ENCODE measurements at places on chromosomes 12 and 14. TPM values are rescaled to one million over a fixed set of nuclear protein-coding genes. Genes with fewer than 3 reads are reported as not detected.

The AKAP5 gene
- 23.2 TPM for total RNA-seq

- H3K27ac ChIP-seq = no peak overlapping the region
- H3K4me1 ChIP-seq = no peaks in the 10 kb centered on the region
- no peaks in the 10 kb centered on the region for H3K27me3 ChIP-seq
These were observed 286.3 kb downstream of the BTG1 start for GRCh38 chr12:91859347-91859746.

DNA sequence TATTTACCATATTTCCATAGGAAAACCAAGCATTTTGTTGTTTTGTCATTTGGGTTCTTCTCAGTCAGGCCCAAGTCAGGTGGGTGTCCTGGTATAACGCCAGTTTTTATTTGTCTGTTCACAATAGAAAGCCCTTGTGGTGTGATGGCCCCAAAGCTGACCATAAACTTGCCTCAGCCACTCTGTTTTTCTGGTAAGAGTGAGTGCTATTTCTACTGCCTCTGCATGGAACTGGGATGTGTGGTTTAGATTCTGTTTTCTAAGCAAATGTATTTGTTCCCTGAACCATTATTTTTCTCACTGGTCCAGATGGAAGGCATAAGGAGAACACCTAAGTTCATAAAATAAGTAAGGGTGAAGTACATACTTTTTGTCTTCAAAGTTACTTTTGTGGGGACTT, 1.8 kb upstream of the SSPN start:
- H3K27ac ChIP-seq = no peak overlapping the region
- H3K4me1 ChIP-seq = peaks cover 5% of the 10 kb centered on the region
- H3K4me3 ChIP-seq = no peak overlapping the region
- no peaks in the 10 kb centered on the region for H3K36me3 ChIP-seq
- H3K27me3 ChIP-seq = peaks cover 80% of the 10 kb centered on the region

DNA sequence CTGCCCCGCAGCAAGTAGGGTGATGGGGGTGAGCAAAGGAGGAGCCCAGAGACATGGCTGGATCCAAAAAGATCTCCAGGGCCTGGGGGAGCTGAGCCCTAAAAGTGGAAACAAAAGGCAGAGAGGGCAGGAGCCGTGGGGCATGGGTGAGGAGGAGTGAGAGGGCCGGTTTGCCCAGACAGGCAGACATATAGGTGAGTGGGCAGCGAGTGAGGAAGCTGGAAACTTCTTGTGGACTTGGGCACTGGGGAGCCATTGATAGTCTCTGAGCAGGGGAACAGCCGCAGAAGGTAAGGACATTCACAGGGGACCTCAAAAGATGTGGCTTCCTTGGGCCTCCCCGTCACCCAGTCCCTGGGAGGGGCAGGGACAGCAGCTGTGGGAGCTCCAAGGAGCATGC, 16.8 kb upstream of the TMEM119 start:
- peaks cover 24% of the 10 kb centered on the region for H3K36me3 ChIP-seq
- no peaks in the 10 kb centered on the region for H3K27me3 ChIP-seq
- no peak for DNase-seq
- H3K4me3 ChIP-seq = no peak overlapping the region
- peaks cover 46% of the 10 kb centered on the region for H3K4me1 ChIP-seq

DNA sequence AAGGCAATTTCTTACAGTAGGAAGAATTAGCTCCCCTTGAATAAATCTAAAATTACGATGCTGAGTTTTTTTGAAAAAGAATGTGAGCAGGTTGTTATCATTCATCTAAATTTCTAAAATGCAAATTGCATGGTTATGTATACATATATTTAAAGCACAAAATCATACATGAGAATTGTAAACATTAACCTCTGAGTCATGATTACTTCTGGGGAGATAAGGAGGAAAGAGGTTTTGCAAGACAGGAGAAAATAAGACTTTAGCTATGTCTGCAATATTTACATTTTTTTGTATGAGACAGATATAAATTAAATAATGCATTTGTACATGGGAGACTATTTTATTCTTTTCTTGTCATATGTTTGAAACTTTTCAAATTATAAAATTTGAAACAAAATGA, 72.2 kb downstream of the TSPAN8 start:
- H3K4me3 ChIP-seq = no peak overlapping the region
- no peak overlapping the region for H3K27ac ChIP-seq
- no peaks in the 10 kb centered on the region for H3K4me1 ChIP-seq
- H3K27me3 ChIP-seq = no peaks in the 10 kb centered on the region
- DNase-seq = no peak

GRCh38 chr12:42428850-42429249, 102.9 kb downstream of the PPHLN1 start:
- peaks cover 11% of the 10 kb centered on the region for H3K4me1 ChIP-seq
- no peak overlapping the region for H3K27ac ChIP-seq
- no peaks in the 10 kb centered on the region for H3K27me3 ChIP-seq
- DNase-seq = no peak

The TEP1 gene
- total RNA-seq = 52.9 TPM

DNA sequence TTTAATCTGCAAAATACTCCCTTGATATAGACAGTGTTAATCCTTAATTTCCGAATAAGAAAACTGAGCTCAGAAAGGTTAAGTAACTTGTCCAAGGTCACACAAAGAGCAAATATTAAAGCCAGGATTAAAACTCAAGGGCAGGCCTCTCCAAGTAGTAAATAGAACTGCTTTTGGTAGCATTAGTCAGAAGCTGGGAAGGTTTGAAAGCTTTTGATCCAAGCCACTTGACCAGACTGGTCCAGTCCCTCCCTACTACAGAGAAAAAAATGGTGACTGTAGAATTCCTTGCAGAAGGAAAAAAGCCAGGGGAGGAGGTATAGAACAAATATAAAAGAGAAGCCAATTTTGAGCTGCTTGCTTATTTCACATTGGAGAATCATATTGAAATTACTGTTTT, 111.5 kb downstream of the NT5DC3 start:
- DNase-seq = no peak
- no peak overlapping the region for H3K27ac ChIP-seq
- H3K27me3 ChIP-seq = peaks cover 2% of the 10 kb centered on the region
- H3K4me1 ChIP-seq = no peaks in the 10 kb centered on the region
- H3K36me3 ChIP-seq = no peaks in the 10 kb centered on the region

DNA sequence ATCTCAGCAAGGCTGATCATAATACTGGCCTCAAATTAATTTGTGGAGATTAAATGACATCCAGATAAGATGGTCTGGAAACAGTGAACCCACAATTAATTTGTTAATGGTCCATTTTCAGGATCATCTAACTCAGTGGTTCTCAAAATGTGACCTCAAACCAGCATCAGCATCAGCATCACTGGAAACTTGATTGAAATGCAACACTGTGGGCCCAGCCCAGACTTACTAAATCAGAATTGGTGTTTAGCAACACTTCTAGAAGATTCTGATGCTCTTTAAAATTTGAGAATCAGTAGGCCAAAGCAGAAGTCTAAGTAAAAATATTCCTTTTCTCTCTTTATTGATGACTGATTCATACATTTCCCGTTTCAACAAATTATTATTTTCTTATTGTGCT, 10.7 kb upstream of the KRT82 start:
- no peak overlapping the region for H3K4me3 ChIP-seq
- H3K27ac ChIP-seq = no peak overlapping the region
- no peaks in the 10 kb centered on the region for H3K36me3 ChIP-seq
- H3K4me1 ChIP-seq = peaks cover 4% of the 10 kb centered on the region

GRCh38 chr12:20128928-20129327, 239.4 kb upstream of the PDE3A start:
- no peaks in the 10 kb centered on the region for H3K4me1 ChIP-seq
- H3K27ac ChIP-seq = no peak overlapping the region
- no peak for DNase-seq
- no peak overlapping the region for H3K4me3 ChIP-seq

GRCh38 chr14:71384007-71384845, 477.0 kb downstream of the PCNX1 start:
- DNase-seq = no peak
- H3K27me3 ChIP-seq = no peaks in the 10 kb centered on the region
- peaks cover 6% of the 10 kb centered on the region for H3K4me1 ChIP-seq
- H3K4me3 ChIP-seq = no peak overlapping the region
- no peak overlapping the region for H3K27ac ChIP-seq

DNA sequence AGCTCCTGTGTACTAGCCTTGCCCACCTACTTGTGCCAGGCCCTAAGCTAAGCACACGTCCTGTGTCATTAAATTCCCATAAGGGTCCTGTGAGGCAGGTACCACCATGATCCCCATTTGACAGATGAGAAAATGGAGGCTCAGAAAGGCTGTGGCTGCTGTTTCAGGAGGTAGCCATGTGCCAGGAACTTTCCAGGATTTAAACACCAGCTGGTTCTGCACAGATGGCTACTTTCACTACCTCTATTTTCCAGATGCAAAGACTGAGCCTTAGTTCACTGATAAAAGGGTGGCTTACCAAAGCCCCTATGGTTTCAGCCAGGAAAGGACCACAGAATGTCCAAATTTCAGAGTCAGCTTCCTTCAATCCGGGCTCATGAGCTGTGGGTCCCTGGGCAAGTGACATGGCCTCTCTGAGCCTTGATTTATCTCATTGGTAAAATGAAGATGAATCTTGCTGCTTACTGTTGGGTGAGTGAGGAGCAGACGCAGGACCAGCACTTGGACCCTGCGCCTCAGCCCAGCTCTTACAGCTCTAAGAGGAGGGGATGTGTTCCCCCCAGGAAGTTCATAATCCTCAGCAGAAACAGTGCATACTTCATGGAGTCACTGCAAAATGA, 23.5 kb downstream of the CMKLR1 start:
- H3K4me3 ChIP-seq = no peak overlapping the region
- no peaks in the 10 kb centered on the region for H3K36me3 ChIP-seq
- no peak overlapping the region for H3K27ac ChIP-seq
- H3K4me1 ChIP-seq = peaks cover 11% of the 10 kb centered on the region
- no peaks in the 10 kb centered on the region for H3K27me3 ChIP-seq
- DNase-seq = no peak

The FMNL3 gene
- total RNA-seq = 44.2 TPM

- peaks cover 3% of the 10 kb centered on the region for H3K27me3 ChIP-seq
- H3K27ac ChIP-seq = no peak overlapping the region
- DNase-seq = no peak
- H3K4me1 ChIP-seq = peaks cover 7% of the 10 kb centered on the region
- peaks cover 14% of the 10 kb centered on the region for H3K36me3 ChIP-seq
These were observed 86.5 kb upstream of the CEP83 start for GRCh38 chr12:94545935-94546771.

- peaks cover 3% of the 10 kb centered on the region for H3K4me1 ChIP-seq
- H3K36me3 ChIP-seq = no peaks in the 10 kb centered on the region
- no peak overlapping the region for H3K4me3 ChIP-seq
- no peak for DNase-seq
- H3K27ac ChIP-seq = no peak overlapping the region
These were observed 182.2 kb upstream of the SFSWAP start for GRCh38 chr12:131528667-131529066.

DNA sequence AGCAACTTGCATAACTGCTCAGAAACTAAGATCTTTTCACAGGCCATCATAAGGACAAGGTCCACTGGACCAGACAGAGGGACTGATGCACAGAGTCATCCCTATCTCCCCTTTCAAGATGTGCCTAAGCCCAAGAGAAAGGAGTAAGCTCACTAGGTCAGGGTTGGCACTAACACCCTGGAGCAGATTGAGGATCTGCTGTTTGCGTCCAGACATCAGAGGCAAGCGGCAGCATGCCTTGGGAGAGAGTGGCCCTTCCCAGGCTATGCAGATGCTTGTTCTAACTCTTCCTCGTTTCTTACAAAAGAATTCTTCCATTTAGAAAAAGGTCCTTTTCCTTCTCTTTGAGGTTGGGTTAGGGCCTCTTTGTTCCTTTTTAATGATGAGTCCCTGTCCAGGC, 187.2 kb downstream of the KCNA5 start:
- H3K4me3 ChIP-seq = no peak overlapping the region
- DNase-seq = no peak
- H3K4me1 ChIP-seq = no peaks in the 10 kb centered on the region
- no peak overlapping the region for H3K27ac ChIP-seq
- H3K27me3 ChIP-seq = no peaks in the 10 kb centered on the region
- no peaks in the 10 kb centered on the region for H3K36me3 ChIP-seq

DNA sequence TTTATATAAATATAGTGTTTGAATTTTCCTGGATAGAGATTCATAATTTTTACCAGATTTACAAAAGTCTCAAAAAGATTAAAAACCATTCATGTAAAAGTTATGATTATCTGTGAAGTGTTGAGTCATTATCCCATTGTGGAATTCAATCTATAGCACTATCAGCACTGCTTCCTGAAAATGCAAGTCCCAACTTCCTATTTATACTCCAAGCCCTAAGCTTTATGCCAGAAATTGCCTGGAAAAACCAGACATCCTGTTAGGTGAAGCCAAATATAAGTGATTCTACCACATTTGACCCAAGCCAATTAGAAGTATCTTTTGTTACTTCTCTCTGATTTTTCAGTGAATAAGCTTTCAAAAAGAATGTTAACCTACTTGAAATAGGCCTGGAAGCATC, 129.1 kb downstream of the GPR135 start:
- H3K27me3 ChIP-seq = no peaks in the 10 kb centered on the region
- peaks cover 3% of the 10 kb centered on the region for H3K36me3 ChIP-seq
- H3K4me3 ChIP-seq = no peak overlapping the region
- H3K27ac ChIP-seq = no peak overlapping the region

DNA sequence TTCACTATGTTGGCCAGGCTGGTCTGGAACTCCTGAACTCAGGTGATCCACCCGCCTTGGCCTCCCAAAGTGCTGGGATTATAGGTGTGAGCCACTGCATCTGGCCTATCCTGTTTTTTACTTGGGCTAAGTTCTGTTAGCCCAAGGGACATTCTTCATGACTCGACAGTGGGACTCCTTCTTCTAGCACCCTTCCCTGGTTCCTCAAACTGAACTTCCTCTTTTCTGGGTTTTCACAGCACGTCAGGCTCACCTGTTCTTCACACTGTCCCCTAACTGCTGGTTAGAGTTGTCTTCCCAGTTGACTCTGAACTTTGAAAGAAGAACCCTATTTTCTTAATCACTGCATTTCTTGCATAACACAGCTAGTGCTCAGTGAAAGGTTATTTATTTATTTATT, 22.5 kb downstream of the CABP1 start:
- H3K4me1 ChIP-seq = no peaks in the 10 kb centered on the region
- no peak overlapping the region for H3K4me3 ChIP-seq
- H3K27ac ChIP-seq = no peak overlapping the region

GRCh38 chr12:85662207-85662602, 174.0 kb downstream of the RASSF9 start:
- H3K4me3 ChIP-seq = no peak overlapping the region
- H3K36me3 ChIP-seq = no peaks in the 10 kb centered on the region
- H3K27ac ChIP-seq = no peak overlapping the region
- H3K4me1 ChIP-seq = no peaks in the 10 kb centered on the region
- no peaks in the 10 kb centered on the region for H3K27me3 ChIP-seq

DNA sequence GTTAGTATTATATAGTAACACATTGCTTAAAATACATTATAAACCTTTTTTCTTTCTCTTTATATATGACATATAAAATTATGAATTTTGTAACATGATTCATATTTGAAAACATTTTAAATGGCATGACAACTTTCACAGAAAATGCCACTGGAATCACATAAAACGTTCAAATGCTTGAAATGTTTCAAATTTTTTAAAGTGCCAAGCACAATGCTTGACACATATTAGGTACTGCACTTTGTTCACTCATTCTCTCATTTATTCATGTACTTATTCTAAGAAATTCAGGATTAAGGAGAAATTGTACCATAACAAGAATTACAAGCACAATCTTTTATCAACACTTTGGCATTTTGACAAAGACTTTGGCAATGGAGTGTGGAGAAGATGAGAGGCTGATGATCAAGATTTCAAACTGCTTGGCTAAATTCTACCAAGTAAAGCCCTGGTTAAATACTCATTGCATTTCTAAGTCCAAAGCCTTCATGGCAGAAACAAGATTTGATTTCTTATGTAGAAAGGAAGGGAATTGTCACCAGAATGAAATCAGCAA, 232.2 kb downstream of the C12orf50 start:
- no peaks in the 10 kb centered on the region for H3K4me1 ChIP-seq
- H3K36me3 ChIP-seq = no peaks in the 10 kb centered on the region
- no peak overlapping the region for H3K27ac ChIP-seq
- H3K27me3 ChIP-seq = no peaks in the 10 kb centered on the region
- DNase-seq = no peak

The RIPK3 gene
- total RNA-seq = 29.4 TPM
